ENCODE measurements at places on chromosomes 5 and 9.

GRCh38 chr5:75622564-75622963 lies 11.3 kb downstream of the ANKDD1B start:
- DNase-seq, result no peak

DNA sequence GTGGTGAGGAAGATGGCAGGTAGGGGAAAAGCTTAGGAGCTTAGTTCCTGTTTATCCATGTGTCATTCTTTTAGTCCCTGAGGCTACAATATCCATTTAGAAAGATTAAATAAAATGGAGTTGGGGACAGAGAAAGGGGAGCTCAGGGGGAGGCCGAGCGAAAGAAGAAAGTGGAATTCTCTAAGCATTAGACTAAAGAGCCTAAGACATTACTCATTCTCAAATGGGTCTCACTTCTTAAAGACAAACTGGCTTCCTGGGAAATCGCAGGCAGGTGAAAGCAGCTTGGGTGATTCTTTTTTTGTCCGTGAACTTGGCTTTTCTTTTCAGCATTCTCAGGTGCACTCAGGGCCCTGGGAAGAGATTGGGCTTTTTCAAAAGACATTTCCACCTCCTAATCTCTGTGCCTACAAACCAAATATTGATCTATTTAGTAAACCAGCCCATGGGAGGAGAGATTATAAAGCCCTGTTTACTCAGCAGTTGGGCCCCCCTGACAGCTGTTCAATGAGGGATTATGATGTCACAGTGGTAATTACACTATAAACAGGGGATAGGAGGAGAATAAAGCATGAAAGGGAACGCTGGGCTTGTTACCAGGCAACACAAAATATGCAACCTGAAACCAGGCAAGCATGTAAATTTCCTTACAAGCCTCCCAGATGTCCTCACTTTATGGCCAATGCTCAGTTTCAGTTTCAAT lies 584.0 kb downstream of the ACTL7B start:
- DNase-seq, result no peak

GRCh38 chr9:110984890-110985437 lies 53.3 kb downstream of the LPAR1 start:
- no peak for DNase-seq

GRCh38 chr9:93826209-93826608 lies 128.9 kb downstream of the BARX1 start:
- DNase-seq, result peak; percentile 28

- DNase-seq, result no peak
Observed at GRCh38 chr5:59685793-59686192, 207.7 kb downstream of the PDE4D start.

GRCh38 chr5:17217493-17218352 lies at the start of gene BASP1:
BASP1 (plus strand) TSS chr5:17217631; CDS start chr5:17275217, 57,586 bp downstream.
- no peak for DNase-seq

DNA sequence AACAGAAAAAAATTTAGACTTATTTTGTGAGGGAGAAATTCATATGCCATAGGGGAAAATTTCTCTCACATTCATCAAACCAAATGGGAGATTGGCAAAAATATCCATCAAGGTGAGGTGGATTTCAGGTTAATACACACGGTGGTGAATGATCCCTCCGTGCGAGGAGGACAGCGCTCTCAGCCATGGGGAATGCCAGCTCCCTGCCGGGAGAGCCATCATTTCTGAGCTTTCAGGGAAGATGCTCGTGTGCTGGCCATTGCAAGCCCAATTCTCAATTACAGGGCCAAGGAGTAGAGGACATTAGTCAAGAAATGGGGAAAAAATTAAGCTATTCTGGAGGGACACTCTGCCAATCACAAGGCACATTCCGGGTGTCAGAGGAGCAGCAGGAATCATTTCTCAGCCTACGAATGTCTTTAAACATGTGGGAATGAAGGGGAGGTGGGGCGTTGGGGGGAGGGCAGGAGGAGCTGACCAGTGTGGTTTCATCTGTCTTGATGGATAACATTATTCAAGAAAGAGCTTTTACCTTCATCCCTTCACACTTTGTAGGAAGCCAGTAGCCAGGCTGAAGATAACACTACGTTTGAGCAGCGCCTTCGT lies 165.5 kb downstream of the DAB2IP start:
- DNase-seq, result no peak

DNA sequence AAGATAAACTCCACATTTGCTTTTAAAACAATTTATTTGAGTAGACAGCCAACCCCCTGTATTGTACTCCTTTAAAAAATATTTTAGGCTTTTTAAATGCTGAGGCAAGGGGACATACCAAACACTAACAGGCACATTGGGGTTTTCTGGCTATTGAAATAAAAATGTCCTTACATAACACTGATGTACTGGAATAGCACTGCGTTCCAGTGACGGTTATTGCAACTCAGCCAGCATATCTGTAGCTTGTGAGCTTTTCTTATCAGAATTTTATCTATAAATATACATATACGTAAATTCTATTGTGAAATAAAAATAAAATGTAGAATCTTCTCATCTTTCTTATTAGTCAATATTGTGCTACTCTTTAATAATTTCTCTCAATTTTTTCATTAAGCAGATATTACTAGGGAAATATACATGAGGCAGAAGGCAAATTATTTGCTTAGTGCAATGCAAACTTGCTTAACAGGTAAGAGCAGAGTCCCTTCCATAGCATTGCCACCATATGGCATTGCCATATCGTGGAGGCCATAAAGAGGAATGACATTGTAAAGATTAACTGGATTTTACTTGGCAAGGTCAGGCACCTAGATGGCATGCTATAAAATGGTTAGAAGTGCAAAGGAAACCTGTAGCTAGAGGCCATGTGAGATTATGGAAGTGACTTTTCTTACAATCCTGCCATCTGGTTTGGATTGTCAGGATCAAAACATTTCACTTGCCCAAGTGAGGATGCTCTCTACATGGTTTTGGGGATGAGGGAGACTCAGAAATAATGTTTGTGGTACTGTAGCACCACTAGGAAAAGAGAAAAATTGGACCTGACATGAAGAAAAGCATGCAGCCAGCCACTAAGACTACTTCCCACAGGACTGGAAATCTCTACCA lies 94.8 kb upstream of the CDKN2B start:
- no peak for DNase-seq

DNA sequence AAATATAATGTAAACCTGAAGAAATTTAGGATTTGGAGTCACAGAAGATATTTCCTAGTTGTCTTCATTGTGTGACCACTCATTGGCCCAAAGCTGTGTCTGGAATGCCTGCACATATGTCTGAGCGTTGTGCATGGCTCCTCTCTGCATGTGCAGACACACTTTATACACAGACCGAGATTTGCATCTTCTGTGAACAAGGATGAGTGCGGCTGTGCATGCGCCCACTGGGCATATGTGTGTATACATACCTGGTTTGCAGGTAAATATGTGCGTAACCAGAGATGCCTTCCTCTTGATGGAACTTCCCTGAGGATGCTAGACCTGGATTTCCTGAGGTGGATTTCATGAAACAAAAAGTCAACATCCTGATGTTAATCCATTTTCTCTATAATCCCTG lies 19.1 kb downstream of the PHF2 start:
- DNase-seq, result no peak

- no peak for DNase-seq
Observed at GRCh38 chr9:77224746-77225312, 47.5 kb downstream of the VPS13A start.

- DNase-seq, result no peak
Observed at GRCh38 chr5:43437062-43437660, 25.0 kb upstream of the CCL28 start.

Measured in activated CD4-positive, alpha-beta T cell treated with anti-CD3 and anti-CD28 coated beads, Interleukin-2, amount 50 U/mL, for 4 hours (primary cell).